Stimulated activated CD8-positive, alpha-beta memory T cell treated with anti-CD3 and anti-CD28 coated beads, Interleukin-15, amount 100 ng/mL, for 1 hour (primary cell): ENCODE measurements at places on chromosomes 3 and 15.

DNA sequence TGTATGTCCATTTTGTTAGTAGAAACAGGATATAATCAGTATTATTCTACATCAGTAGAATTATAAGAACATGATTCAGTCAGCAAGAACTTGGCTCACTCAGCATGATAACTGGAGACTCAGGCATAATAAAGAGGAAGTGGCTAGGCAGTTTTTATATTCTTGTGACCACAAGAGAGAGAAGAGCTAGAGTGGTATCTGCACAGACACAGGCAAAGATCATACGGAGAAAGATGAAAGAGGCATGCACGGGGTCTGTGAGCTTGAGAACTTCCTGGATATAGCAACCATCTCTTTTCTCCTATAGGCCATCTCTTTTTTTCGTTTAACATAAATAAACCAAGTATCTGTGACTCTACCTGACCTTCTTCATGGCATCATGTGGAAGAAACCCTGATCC lies 46.8 kb downstream of the MYO5A start:
- DNase-seq, result no peak

DNA sequence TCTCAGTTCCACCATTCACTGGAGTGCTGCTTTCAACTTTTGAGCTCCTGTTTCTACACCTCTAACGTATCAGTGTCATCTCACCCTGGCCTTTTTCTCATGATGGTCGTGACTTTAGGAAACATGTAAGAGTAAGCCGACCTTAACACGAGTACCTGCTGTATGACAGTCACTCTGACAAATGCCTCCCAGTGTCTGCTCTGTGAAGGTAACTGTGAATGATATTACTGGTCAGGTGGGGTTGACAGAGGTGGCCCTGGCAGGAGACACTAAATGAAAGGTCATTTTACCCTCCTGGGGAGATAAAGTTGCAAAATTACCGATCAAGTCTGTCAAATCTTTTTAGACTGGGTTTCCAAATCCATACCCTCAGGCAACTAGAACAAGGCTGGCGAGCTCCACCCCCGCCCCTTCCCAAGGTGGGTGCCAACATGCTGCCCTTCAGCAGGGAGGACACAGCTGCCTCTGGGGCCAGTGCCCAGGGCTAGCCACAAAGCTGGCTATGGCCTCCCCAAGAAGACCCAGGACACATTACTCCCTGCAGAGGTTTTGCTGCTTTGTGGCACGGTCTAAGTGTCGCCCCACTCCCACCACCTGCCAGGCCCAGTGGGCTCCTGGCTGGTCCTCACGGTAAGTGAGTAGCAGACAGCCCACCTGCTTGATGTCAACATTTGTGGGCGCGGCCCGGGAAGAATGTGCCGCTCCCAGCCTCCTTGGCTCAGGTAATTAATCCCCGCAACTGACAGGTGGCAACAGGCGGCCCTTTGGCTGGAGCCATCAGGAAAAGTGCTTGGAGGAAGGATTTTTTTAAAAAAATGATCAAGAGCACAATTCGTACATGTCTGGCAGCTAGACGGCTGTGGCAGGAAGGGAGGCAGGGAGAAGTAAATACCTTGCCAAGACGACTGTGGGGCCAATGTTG lies 211.8 kb downstream of the TP63 start:
- DNase-seq, result no peak

DNA sequence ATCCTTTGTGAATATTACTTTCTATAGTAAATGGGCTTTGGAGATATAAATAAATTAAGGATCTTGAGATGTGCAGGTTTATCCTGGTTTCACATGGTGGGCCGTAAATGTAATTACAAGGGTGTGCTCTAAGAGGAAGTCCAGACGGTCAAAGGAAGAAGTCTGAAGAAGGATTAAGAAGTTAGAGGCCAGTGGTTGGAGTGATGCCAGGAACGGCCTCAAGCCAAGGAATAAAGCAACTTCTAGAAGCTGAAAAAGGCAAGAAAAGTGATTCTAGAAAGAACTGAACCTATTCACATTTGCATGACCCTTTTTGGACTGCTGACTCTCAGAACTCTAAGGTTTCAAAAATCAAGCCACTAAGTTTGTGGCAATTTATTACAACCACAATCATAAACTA lies 981.3 kb upstream of the ALCAM start:
- no peak for DNase-seq

DNA sequence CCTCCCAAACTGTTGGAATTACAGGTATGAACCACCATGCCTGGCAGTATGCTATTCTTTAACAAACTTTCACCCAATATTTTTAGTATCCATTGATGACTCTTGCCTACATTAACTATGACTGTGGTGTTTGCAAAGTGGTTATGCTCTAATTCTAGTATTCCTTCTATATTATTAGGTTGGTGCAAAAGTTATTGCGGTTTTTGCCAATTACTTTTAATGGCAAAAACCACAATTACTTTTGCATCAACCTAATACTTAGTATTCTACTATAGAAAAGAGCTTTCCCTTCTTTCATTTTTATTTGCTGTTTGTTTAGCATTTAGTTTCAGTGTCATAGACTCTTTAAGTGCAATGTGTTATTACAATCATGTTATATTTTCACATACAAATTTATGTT lies 760.6 kb downstream of the NR2F2 start:
- DNase-seq, result no peak

GRCh38 chr3:114848643-114849350 lies 298.3 kb downstream of the ZBTB20 start:
- no peak for DNase-seq

GRCh38 chr3:6746443-6746842 lies 114.5 kb upstream of the GRM7 start:
- no peak for DNase-seq
